ENCODE measurements at places on chromosomes 1 and 21.

- DNase-seq = no peak
Observed at GRCh38 chr1:172460177-172460576, 16.3 kb upstream of the PIGC start.

- DNase-seq = no peak
Observed at GRCh38 chr1:87594736-87595383, 266.2 kb downstream of the LMO4 start.

DNA sequence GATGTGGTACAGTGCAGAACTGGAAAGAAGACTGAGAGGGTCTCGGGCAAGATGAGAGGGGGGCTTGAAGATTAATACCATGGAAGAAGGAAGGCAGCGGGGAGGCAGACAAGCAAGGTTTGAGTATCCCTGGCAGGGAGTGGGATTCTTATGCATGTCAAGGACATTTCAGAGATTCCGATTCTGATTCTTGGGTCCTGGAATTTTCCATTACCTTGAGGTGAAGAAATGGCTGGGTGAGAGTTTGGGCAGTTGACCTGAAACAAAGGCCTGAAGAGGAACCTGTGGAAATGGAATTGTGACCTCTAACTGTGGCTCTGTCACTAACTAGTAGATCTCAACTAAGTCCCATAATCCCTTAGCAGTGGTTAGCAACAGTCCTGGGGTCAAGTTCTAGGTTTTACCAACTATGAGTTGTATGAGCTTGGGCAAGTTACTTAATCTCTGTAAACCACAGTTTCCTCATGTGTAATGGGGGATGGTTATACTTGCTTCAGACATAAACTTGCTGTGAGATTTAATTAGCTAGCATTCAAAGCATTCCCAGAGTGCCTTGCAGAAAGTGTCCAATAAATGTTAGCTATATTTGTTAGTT is 8.6 kb upstream of the ACTN2 start:
- no peak for DNase-seq

DNA sequence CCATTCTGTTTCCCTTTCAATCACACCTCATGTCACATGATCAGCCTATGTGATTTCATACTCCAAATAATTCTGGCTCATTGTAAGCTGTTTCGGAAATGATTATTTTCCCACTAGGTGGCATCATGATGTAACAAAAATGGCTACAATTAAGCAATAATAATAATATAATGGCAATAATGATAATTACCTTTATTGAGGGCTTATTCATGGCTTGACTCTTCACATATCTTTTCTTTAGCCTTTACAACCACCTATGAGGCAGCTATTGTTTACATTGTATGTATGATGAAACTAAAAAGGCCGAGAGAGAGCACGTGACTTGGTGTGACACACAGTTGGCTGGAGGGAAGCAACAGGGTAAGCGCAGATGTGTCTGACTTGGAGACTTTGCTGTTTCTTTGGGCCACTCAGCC is 12.5 kb upstream of the KPRP start:
- no peak for DNase-seq

DNA sequence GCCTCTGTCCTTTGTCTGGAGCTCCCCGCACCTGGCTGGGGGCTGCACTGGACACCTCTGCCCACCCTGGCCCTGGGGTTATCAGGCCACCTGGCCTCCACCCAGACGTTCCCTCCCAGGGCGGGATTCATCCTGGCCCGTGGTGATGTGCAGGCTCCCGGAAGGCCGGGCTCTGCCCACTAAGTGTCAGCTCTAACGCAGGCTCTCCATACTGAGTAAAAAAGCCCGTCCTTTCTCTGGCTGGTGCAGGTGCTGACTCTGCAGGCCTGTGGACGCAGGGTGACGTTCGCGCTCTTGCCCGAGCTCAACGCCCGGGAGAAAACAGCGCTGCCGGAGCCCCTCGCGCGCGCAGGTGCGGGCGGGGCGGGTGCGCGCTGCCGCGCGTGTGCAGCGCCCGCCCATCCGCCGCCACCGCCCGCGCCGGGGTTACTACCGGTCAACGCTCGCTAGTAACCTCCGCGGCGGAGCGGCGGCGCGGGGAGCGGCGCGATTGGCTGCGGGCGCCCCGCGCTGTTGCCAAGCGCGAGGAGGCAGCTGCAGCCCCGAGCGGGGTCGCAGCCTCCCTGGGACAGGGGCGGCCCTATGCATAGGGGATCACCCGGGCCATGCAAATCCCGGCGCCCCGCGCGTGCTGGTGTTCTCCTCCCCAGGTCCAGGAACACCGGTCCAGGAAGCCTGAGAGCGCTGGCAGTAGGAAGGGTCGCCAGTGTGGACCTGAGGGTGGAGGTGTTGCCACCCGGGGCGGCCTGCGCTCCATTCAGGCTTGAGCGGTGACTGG is 15.7 kb downstream of the ABCG1 start:
- DNase-seq = peak; percentile 56

DNA sequence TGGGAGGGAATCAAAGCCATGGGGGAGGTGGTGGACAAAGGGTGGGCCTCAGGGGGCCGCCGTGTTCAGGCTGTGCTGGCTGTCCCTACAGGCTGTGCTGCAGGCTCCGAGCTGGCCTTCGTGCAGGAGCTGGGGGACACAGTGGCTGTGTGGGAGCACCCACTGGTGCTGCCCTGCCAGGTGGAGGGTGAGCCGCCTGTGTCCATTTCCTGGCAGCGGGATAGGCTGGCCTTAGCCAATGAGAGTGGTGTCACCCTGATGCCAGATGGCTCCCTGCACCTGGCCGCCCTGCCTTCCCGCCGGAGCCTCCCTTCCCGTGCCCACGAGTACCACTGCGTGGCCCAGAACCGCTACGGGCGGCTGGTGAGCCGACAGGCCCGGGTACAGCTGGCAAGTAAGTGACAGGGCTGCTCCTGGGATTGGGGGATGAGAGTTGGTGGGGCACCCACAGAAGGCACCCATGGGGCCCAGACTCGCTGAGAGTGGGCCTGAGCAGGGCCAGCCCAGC is 20.2 kb downstream of the SLC27A3 start:
- no peak for DNase-seq

- DNase-seq = no peak
Observed at GRCh38 chr1:30898031-30898815, 10.3 kb downstream of the SDC3 start.

- no peak for DNase-seq
Observed at GRCh38 chr1:15618077-15618654, 908 bp downstream of the DDI2 start.

GRCh38 chr1:211830328-211831142 is at the start of gene LPGAT1:
TSS of gene LPGAT1 (minus strand) at chr1:211830763. CDS start at chr1:211829296, 1,467 bp downstream.
- DNase-seq = peak; percentile 74

DNA sequence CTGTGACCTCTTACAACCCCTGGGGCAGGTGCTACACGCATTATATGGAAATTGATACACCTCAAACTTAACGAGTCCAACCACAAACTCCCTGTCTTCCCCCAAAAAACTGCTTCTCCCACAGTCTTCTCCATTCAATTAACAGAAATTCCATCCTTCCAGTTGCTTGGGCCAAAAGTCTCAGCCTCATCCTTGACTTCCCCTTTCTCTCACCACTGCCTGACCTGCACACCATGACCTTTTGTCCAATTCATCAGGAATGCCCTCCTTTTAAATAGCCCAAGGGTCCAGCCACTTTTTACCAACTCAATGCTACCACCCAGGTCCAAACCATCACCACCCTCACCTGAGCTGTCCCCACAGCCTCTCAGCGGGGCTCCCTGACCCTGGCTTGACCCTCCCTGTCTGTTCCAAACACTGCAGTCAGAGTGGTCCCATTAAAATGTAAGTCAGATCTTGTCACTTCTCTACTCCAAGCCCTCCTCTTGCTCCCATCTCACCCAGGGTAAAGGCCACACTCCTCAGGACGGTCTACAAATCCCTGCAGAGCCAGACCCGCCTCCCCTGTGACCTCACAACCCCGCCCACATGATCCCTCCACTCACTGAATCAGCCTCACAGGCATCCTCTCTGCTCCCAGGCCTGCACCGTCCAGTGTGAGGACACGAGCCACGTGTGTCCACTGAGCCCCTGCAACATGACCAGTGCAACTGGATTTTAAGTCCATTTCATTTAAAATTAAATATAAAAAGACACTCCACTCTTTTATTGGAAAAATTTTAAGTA is 18.5 kb downstream of the KCNN3 start:
- no peak for DNase-seq

All from stimulated activated CD4-positive, alpha-beta T cell treated with anti-CD3 and anti-CD28 coated beads, Interleukin-4, amount 100 ng/mL, for 4 hours (primary cell).